Activated T-helper 1 cell treated with anti-CD3 and anti-CD28 coated beads, Interleukin-2, amount 50 U/mL, for 16 hours (primary cell): ENCODE measurements at places on chromosomes 11 and 22.

DNA sequence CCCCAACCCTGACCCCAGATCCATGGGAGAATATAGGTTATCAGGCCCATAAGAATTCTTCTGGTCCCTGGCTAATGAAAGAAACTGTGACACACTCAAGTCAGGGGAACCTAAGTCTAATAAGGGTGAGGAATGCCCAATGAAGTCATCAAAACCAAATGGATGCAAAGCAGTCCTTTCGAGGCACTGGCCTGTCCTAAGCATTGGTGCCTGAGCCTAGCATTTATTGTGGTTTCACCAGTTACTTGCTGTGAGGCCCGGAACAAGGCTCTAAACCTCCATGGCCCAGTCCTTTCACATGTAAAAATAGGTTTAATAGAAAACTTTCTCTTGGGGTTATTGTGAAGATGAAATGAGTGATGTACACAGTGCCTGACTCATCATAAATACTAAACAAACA lies 712.6 kb downstream of the DLG2 start:
- DNase-seq = no peak

DNA sequence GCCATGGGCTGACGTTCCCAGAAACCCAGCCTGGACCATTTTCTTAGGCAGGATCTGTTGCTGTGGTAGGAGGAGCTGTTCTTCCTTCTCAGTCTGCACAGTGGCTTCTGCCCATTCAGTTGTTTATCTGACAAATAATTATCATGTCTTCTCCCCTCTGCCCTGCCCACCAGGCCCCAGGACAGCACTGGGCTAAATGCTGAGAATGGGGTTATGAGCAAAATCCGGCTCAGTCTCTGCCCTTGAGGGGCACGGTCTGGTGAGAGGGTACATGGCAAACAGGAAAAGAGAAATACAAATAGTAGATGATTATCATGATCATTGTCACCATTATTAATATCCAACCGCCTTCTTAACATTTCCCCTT lies 42.9 kb downstream of the C11orf96 start:
- no peak for DNase-seq

DNA sequence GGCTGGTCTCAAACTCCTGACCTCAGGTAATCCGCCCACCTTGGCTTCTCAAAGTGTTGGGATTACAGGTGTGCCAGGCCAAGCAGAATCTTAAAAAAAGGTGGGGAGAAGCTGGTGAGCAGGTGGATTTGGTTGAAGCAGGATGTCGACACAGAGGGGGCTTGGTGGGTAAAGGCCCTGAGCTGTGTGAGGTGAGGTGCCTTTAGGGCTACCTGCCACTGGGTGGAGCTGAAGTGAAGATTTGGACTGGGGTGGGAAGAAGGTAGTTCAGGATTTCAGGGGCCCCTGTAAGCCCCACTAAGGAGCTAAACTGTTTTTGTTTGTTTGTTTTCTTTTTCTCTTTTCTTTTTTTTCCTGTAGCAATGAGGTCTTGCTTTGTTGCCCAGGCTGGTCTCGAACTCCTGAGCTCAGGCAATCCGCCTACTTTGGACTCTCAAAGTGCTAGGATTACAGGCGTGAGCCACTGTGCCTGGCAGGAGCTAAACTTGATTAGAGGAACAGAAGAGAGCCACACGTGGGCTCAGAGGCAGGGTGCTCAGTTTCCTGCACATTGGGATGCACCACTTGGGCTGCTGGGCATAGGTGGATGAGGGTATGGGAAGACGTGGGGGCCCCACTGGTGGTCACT lies 6.0 kb downstream of the P2RX6 start:
- DNase-seq = no peak

- DNase-seq = no peak
These were observed 21.1 kb downstream of the MPPED2 start for GRCh38 chr11:30565027-30565426.

DNA sequence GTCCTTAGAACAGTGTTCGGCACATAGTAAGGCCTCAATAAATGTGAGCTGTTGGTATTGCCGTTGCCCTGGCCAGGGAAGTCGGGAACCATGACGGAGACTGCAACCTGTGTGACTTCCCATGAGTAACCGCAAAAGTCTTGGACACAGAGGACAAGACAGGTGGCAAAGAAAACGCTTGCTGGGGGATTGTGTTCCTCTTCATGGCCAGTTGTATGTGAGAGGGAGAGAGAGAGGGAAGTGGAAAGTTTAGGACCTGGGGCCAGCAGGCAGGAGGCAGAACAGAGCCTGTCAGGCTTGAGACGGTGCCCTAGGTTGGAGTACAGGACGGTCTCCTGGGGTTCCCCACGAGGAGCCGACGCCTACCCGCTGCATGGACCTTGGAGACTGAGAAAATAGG lies 90.2 kb downstream of the CEP164 start:
- DNase-seq = no peak

DNA sequence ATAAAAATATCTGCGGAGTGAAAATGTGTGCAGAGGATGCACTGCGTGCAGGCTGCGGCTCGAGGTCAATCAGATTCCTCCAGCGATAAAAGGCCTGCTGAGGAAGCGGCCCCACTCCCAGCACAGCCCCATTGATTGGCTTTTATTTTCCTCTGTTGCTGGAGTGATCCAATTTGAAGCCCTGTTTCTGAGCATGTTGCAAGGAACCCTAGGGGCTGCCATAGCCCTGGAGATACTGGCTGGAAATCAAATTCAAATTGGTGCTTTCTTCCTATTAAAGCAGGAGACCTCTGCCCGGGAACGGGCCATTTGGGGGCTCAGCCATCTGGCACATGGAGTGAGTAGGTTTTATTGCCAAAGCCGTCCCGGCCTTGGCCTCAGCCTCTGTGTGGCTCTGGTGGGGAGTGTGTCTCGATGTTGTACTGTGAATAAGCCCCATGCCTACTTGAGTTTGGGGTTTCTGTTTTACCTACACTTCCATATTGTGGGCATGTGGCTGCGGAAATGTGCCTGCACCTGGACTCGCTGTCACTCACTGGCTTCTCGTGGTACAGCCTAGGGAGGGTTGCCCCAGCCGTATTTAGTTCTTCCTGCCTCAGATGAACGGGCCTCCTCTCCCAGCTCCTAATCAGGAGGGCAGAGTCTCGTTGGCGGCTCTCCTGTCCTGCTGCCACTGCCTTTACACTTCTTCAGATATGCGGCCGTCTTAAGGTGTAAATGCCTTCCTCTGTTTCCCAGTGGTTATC lies 25.6 kb downstream of the PARVB start:
- DNase-seq = no peak

DNA sequence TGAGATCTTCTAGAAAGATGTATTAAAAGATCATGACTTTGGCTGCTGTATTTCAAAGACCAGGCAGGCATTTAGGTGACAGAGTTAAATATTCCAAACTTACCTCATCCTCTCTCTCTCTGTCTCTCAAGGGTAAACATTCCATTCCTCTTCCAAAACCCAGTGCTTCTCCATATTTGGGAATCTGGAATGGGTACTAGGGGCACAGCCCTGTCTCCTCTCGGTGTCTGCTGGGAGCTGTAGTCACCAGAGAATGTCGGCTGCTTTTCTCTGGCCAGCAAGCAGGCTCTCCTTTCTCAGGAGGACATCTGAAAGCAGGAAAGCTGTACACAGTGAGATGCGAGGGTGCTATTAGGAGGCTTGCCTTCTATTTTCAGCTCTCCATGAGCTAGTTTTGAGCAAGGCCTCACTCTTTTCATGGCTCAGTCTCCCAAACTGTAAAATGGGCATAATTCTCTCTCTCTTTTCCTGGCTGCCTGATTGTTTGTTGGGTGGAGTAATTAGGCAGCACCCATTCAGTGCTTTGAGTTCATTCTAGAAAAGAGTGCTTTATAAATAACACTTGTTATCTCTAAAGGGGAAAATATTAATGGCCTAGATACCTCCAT lies 9.3 kb upstream of the PEX26 start:
- DNase-seq = no peak

GRCh38 chr11:57210781-57211180 lies 26.3 kb downstream of the APLNR start:
- DNase-seq = no peak

DNA sequence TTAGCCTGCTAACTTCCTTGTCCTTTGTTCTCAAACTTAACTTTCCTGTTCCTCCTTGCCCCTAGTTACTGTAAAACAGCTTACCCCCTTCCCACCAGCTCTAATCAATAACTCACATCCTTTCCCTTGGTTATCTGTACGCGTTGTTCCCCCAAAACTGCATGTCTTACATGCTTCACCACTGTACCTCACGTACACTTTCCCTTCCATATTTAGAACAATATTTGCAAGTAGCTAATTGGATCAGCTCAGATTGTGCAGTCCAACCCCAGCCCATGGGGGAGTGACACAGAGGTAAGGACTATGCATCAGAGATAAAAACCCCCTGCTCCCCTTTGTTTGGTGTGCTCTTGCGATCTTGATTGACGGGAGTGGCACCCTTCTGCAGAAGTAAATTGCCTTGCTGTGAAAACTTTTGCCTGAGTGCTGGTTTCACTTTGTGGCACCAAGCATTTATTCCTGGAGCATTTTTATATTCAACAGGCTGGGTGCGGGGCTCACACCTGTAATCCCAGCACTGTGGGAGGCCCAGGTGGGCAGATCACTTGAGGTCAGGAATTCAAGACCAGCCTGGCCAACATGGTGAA lies 30.9 kb downstream of the MIF start:
- DNase-seq = no peak

DNA sequence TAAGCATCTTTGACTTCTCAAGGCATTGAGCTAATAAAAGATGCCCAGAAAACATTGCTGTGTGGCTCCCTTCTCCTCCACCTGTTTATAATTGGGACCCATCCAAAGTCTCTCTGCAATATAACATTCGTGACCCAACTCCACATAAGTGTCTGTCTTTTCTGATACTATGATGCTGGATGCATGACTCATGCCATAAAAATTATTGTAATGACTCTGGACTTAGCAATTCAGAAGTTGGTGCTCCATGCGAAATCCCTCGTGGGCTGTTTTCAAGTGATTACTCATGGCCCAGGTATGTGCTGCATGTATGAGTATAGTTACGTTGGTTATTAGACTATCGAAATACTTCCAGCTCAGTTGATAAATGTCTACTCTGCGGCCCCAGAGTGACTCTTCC lies 11.7 kb downstream of the FJX1 start:
- DNase-seq = no peak

DNA sequence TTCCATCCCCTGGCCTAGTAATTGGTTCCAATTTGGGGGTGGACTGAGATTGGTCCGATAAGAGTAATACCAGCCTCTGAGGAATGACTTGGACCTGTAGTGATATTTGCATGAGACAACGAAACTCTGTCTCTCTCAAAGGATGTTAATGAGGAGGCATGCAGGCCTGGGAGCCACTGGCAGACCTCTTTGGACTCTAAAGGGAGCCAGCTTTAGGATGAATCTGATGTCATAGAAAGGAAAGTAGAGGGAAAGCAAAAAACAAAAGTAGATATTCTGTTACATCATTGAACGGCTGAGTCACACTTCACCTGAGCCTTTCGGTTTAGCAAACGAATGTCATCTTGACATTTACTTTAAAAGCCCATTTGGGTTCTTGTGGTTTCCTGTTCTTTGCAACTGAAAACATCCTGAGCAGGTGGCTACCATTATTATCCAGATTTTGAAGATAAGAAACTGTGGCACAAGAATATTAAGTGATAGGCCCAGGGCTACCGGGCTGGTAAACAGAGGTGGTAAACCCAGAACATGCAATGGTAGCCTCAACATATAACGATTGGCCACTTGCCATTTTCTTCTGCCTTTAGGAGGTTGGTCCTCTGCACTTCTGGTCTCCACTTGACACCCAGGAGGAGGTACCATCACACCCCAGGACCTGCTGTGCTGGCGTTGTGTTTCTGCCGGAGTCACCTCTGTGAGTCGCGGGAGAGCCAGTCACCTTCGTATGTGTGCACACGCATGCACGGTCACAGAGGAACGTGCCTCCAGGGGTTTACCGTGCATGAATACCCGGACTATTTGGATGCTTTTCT lies 42.7 kb downstream of the RTL6 start:
- peak; percentile 42 for DNase-seq
